ENCODE measurements at places on chromosomes 13 and 19.

GRCh38 chr13:81388400-81388799, 1047.5 kb upstream of the SPRY2 start:
- DNase-seq: no peak

GRCh38 chr13:76875271-76875815, 10.9 kb downstream of the KCTD12 start:
- DNase-seq: no peak

DNA sequence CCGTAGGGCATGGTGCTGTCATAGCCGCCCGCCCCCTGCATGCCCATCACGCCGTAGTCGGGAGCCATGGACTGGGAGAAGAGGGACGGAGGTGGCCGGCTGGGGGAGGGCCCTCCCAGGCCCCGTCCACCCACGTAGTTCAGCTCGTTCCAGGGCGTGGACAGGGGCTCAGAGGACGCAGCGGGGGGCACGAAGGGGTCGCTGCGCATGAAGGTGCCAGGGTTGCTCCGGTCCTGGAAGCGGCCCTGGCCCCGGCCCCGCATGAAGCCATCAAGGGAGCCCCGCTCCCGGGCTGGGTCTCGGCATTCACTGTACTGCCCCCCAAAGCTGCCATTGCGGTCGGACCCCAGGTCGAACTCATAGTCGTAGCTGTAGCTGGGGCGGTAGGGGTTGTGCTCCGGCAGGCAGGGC, 6.7 kb downstream of the AKAP8 start:
- no peak for DNase-seq

DNA sequence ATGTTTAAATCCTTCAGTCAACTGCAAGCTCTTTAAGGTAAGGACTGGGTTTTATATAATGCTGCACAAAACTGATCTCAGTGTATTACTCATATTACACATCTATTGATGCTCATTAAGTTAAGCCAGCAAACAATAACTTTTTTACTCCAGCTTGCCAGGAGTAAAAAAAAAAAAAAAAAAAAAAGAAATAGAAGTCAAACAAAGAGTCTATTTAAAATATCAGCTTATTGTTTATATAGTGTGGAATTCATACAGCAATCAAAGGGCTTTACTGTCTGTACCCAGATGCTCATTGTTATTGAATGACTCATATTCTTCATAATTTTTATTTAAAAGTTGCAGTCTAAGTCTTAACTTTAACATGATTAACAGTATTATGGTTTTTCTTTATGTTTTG, 21.8 kb upstream of the KBTBD7 start:
- DNase-seq: no peak

- no peak for DNase-seq
These were observed 74.2 kb downstream of the TRPM4 start for GRCh38 chr19:49231804-49232203.

DNA sequence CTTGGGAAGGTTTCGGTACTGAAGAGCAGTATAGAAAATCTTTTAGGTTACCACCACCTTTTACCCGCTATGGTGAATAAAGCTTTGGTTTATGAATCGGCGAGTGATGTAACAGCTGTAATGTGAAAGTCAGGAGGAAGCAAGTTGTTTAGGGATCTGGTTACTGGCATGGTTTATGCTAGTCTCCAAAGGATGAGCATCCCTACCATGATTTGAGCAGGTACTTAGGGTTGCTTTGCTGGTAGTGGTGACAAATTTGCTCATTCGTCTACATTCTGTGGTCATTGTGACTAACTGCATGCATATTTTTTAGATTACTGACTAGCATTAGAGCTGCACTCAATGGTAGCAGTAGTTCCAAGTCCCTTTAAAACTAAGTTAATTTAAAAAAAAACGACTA, 104.1 kb downstream of the FRY start:
- no peak for DNase-seq

DNA sequence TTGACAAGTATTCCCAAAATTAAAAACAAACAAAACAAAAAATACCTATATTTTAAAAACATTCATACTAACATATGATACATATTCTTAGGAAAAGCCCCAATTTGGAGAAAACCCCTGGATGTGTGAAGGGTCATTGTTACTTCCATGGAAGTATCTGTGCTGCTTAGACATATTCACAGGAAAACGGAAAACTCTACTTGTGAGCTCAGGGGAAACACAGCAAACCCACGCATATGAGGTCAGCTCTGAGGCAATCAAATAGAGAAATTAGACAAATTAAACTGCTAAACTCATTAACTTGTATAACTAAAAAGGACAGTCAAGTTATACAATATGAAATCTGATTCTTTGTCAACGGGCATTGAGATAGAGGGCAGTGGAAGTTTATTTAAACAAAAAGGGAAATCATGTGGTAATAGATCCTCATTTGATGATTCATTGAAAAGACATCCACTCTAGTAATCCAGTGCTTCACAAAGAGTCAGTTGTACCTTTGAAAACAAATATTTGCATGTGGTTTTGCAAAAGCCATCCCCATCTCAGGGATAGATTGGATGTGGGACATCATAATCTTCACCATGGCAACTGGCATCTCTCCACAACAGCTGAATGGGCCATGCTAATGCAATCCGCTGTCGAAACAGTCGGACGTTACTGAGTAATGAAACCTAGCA, 423.4 kb downstream of the ITGBL1 start:
- no peak for DNase-seq

DNA sequence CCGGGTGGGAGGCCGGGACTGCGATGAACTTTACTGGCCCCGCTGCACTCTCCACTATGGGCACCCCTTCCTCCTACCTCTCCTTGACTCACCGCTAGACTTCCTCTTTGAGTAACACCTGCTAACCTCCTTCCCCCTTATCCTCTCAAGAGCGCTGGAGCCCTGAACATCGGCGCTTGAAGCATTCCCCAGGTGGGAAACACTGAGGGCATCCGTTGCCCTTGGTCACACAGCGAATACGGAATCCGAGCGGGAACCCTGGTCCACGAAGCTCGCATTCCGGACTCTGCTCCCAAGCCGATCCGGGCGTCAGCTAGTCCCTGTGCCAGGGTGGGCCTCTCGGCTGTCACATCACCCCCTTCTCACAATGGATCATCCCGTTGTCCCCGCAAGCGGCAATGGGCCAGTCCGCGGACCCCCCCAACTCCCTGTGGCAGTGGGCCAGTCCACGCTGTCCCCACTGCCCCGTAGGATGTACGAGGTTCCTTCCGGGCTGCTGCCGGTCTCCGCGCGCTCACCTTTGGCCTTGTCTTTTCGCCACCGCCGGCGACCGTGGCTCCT, 4.2 kb downstream of the LIPE start:
- DNase-seq: peak; percentile 51

DNA sequence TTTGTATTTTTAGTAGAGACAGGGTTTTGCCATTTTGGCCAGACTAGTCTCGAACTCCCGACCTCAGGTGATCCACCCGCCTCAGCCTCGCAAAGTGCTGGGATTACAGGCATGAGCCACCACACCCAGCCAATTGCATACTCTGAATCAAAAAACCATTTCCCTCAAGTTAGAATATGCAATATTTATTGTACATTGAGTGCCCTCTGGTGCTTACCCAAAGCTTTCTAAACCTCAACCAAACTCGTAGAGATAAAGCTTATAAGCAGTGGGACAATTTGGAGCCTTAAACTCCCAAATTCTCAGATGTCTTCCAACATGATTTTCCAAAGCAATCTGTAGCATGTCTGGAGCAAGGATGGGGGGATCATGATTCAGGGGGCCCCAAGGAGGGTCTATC, 22.4 kb downstream of the RFXAP start:
- no peak for DNase-seq
